Activated CD4-positive, alpha-beta T cell treated with anti-CD3 and anti-CD28 coated beads, Interleukin-2, amount 50 U/mL, for 48 hours (primary cell): ENCODE measurements at places on chromosomes 13 and 19.

- no peak for DNase-seq
Measured at GRCh38 chr13:86082121-86082520, 282.9 kb upstream of the SLITRK6 start.

DNA sequence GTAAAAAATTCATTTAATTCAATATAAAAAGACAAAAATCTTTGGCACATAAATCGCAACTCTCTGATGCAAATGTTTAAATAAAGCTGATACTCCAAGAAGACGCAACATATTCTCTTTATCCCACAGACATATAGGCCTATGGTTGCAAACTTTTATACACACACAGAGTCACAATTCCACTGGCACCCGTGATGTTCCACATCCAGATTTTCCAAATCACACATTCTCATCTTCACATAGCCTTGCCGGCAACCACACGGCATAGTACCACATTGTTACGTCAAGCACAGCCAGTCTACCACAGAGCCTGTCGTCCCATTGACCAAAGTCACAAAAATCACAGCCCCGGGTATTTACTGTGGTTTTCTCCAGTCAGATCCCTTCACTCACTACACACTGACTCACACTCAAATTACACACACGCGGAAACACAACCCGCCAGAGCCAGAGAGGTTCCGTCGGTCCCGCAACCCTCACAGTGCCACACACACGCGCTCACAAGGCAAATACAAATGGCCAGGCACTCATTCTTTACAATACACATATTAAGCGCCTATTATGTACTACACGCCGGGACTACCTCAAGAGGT is 546 bp upstream of the ZNF546 start:
- DNase-seq: no peak

- DNase-seq: peak; percentile 99
Measured at GRCh38 chr19:42217520-42218437, at the start of gene DEDD2. Gene DEDD2 (minus strand): TSS chr19:42217677. CDS start chr19:42217007, 670 bp downstream.

- DNase-seq: peak; percentile 47
Measured at GRCh38 chr13:43786766-43787517, at the start of gene ENOX1. Gene ENOX1 (minus strand): TSS chr13:43786972.

GRCh38 chr19:56111601-56112312 is 9.3 kb downstream of the ZNF787 start:
- DNase-seq: peak; percentile 31

DNA sequence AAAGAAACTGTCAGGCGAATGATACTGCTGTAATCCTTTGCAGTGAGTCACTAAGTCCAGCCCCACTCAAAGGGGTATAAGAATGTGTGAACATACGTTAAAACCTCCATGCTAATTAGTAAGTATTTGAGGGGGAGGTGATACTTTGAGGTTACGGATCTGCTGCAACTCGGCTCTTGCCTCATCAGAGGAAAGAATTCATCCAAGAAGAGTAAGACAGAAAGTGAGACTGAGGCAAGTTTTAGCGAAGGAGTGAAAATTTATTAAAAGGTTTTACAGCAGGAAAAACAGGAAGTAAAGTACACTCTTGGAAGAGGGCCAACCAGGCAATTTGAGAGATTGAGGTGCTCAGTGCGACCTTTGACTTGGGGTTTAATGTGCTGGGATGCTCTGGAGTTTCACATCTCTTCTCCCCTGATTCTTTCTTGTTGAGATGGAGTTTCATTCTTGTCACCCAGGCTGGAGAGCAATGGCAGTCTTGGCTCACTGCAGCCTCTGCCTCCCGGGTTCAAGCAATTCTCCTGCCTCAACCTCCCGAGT is 9.8 kb downstream of the CLEC4M start:
- DNase-seq: peak; percentile 20
